PC-9 (cell line): ENCODE measurements at places on chromosomes 12 and 14.

- no peak for DNase-seq
- no peaks in the 10 kb centered on the region for H3K4me1 ChIP-seq
- 0 out of 2 replicates have a peak, but pooled peaks cover 10% of the 10 kb centered on the region for H3K36me3 ChIP-seq
- H3K27ac ChIP-seq = no peak overlapping the region
- no peak overlapping the region for H3K4me3 ChIP-seq
Measured at GRCh38 chr14:75702616-75703261, 41.7 kb downstream of the TTLL5 start.

DNA sequence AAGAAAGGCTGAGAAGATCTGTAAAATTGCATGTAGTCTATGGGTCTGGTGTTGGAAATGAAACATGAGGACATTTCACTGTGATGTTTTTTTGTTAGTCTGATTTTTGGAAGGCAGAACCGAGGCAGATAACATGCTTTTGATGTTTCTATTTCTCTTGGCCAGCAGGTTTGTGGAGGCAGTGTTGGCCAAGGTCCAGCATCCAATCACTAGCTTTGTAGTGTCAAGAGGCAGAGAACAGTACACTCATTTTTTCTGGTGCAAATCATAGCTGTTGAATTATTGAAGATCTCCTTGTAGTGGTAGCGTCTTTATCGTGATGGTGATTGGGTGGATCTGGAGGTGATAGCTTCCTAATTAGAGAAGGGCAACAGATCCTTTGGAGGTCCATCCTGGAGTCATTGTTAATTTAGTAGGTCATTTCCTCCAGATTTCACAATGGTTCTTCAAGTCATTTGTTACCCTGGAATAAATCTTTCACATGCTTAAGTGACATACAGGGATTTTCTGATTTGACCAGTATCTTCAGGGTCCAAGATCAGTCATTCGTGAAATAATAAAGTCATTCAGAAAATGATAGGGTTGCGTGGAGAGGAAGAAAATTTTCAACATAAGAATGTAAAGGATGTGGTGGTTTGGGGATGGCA, 252.4 kb upstream of the CPNE8 start:
- H3K4me1 ChIP-seq = no peaks in the 10 kb centered on the region
- H3K36me3 ChIP-seq = no peaks in the 10 kb centered on the region
- H3K27ac ChIP-seq = no peak overlapping the region

DNA sequence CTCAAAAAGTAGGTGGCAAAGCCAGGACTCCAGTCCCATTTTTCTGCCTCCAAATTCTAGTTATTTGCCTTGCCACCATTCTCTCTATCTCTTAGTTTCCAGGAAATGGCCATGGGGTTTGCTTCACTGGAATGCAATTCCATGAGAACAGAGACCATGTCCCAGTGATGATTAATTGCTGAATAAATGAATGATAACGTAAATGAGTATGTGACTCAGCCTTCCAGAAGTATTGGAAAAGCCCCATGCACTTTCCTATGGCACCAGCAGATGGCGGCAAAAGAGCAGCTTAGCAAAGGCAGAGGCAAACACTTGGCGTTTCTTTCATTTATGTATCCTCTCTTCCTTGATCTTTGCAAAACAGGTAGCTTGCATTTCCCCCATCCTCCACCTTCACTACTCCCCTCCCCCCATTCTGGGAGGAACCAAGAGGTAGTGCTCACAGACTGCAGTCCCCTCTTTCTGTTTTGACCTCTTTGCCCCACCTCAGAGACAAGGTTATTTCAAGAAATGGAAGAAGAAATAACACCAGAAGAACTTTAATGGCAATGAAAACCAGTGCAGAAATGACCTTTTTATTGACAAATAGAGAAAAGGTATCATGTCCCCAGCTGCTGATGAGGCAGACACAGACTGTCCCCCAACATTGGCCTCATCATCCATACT, 21.3 kb downstream of the TBX3 start:
- no peak overlapping the region for H3K4me3 ChIP-seq
- H3K27me3 ChIP-seq = peaks cover 8% of the 10 kb centered on the region; the same call in 1 of the 2 replicates
- peak; percentile 58 for DNase-seq
- no peaks in the 10 kb centered on the region for H3K4me1 ChIP-seq
- no peak overlapping the region for H3K27ac ChIP-seq

DNA sequence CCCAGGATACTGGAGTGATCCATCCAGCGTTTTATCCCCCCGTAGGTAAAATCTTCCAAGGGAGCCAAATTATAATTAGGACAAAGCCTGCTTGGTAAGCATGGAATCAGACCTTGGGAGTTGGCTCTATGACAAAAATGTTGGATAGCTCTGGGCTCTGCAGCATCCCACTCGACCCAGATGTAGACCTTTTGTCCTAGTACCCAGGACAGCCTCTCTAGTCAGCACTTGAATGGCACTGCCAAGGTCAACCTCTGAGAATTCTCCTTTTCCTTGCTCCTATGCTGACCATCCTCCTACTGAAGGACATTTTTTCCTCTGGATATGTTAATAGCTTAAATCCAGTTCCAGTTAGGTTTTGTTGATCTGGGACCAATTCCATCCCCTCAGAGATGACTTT, 104.7 kb upstream of the SLC35F4 start:
- no peak overlapping the region for H3K4me3 ChIP-seq
- no peak overlapping the region for H3K27ac ChIP-seq
- no peaks in the 10 kb centered on the region; the same call in 1 of the 2 replicates for H3K27me3 ChIP-seq

DNA sequence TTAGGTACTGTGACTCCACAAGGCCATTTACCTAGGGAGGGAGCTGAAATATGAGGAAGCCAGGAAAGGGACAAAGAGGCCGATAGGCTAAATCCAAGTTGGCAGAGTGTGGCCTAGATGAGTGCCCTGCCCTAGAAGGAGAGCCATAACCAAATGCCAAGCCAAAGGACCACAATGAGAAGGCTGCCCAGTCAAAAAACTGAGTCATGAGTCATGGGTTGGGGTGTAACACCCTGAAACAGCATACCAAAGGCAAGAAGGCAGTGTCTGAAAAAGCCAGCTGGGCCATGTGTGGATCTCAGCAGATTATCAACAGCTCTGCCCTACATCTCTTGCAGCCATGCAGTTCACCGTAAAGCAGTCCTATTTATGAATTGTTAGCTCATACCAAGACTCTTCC, 171.7 kb downstream of the PHLDA1 start:
- H3K36me3 ChIP-seq = no peaks in the 10 kb centered on the region
- no peak for DNase-seq
- H3K4me1 ChIP-seq = peaks cover 54% of the 10 kb centered on the region
- no peak overlapping the region for H3K4me3 ChIP-seq

DNA sequence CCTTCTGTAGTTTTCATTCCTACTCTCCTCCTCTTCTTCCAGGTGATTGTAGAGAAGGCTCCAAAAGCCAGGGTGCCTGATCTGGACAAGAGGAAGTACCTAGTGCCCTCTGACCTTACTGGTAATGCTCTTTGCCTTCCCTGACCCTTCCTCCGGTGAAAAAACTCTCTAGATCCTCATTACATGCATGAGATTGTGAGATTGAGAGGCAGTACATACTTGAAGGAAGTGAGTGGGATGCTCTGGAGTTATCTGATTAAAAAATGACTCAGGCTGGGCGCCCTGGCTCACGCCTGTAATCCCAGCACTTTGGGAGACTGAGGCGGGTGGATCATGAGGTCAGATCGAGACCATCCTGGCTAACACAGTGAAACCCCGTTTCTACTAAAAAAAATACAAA, 5.3 kb downstream of the GABARAPL1 start:
- H3K27me3 ChIP-seq = no peaks in the 10 kb centered on the region
- H3K27ac ChIP-seq = no peak overlapping the region
- H3K4me1 ChIP-seq = peaks cover 20% of the 10 kb centered on the region
- H3K4me3 ChIP-seq = no peak overlapping the region
